Activated naive CD4-positive, alpha-beta T cell treated with anti-CD3 and anti-CD28 coated beads, Interleukin-2, amount 50 U/mL, for 72 hours (primary cell): ENCODE measurements at places on chromosomes 16 and 17.
A peak's percentile ranks its signal among the peaks of the same experiment; 100 is the strongest.

DNA sequence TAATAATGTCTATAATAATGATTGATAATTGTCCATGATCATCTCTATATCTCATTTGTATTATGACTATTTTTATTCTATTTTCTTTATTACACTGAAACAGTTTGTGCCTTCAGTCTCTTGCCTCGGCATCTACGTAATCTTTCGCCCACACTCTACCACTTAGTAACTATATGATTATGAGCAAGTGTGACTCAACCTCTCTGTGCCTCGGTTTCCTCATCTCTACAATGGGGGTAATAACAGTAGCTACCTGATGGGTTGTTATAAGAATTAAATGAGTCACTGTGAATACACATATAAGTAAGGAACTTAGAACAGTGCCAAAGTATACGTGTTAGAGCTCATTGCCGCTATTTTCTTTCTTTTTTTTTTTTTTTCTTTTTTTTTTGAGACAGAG is 3.7 kb upstream of the SLC16A11 start:
- DNase-seq = no peak

DNA sequence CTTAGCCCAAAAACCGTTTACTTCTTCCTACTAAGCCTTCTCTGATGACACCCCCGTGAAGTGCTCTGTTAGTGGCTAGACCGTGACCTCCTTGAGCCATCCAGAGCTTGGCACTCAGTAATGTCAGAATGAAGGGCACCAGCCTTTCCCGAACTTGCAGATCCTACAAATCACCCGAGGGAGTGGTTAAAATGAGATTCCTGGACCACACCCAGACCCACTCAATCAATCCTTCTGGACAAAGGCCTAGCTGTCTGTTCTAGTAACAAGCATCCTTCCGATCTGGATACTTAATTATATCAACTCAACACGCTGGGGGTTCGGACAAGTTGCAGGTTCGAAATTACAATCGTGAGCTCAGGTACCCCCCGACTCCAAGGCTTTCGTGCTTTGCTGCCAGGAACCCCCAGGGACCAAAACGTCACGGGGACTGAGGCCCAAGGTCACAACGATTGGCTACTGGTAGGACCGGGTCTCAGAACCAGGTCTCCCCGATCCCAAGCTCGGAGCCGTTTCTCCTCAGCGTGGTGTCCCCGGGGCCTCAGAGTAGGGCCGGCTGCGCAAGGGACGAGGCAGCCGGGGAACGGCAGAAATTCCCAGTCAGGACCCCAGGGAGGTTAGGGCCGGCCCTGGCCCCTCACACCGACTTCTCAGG is 527 bp downstream of the CIAPIN1 start:
- no peak for DNase-seq

DNA sequence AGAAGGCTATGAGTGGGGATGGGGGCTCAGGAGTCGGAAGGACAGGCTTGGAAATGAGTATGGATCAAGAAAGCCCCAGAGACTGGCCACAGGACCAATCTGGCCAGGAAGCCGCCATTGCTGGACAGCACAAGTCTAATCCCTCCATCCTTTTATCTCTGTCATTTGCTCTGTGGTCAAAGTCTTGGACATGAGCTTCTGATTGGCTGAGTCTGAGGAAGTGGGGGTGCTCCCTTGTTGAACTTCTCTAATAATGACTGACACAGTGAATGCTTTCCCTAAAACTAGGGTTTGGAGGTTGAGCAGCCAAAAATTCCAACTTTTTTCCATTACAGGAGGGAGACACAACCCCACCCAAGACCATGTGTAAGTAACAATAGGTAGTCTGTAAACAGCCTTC is 97.4 kb downstream of the MARF1 start:
- no peak for DNase-seq

- DNase-seq = no peak
Measured at GRCh38 chr17:66562119-66562518, 259.7 kb downstream of the PRKCA start.

DNA sequence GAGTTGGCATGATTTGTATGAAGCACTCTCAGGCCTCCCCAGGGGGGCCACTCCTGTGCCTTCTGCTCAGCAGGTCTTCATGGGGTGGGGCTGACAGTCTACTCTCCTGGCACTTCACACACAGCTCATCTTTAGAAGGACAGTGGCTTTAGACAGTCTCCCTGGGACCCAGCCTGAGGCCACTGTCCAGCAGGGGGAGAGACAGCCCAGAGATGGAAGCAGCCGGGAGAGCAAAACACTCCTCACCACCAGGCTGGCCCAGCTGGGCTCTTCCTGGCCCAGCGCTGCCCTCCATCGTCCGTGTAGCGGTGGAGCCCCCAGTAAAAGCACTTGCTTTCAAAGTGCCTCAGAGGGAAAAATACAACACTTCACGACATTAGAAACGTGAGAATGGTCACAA is 62.0 kb upstream of the CRHR1 start:
- DNase-seq = no peak

DNA sequence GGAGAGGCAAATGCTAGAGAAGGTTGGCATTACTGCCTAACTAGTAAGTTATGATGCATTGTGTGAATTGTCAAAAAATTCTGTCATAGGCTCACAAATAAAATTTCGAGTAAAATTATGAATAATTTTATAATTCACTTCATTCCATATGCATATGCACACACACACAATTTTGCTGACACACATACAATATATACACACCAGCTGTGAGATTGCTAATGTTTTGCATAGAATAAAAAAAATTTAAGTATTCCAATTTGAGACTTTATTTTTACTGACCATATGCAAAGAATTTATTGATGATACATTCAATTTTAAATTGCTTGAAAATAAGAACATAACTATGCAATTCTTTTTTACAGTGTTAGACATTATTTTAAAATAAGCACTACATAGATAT is 6.8 kb upstream of the TMEM100 start:
- no peak for DNase-seq

GRCh38 chr16:35734728-35735402 is 2275.5 kb downstream of the TP53TG3F start:
- DNase-seq = no peak

- DNase-seq = no peak
Measured at GRCh38 chr17:29611351-29612093, 11.2 kb downstream of the CORO6 start.

GRCh38 chr17:78675836-78676235 is 98.6 kb upstream of the DNAH17 start:
- DNase-seq = no peak

DNA sequence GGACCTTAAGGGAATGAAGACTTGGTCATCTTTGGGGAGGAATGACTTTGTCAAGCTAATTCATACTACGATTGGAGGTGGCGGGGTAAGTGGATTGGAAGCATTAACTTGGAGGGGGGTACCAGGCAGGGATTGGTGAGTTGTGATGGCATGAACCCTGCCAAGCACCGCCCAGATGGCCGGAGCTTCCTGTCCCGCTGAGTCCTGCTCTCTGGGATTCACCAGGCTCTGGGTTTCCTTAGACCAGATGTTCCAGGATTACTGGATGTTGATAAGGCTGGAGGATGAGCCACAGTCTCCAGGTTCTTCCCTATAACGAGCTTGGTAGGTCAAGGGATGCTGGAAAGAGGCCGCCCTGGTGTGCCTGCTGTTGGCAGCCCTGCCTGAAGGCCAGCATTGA is 154.9 kb downstream of the SDK2 start:
- no peak for DNase-seq

DNA sequence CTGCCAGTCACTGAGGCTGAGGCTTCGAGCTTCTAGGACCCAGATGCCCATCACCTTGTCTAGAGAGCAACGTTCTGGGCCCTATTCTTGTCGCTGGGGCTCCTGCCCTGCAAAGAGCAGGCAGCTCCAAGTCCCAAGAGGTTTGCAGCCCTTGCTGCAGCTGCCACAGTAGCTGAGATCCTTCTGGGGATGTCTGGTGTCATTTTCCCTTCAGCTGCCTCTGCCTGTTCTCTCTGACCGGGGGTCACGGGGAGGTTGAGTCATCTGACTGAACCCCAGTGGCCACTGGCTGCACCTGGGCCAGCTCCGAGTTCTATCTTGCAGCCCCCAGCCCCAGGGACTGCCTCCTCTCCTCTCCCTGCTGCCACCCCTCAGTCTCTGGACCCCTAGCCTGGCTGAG is 4.9 kb downstream of the WSCD1 start:
- DNase-seq = no peak

- no peak for DNase-seq
Measured at GRCh38 chr16:49020436-49020835, 261.2 kb downstream of the CBLN1 start.

GRCh38 chr17:42774066-42774745 is 957 bp downstream of the VPS25 start:
- no peak for DNase-seq

DNA sequence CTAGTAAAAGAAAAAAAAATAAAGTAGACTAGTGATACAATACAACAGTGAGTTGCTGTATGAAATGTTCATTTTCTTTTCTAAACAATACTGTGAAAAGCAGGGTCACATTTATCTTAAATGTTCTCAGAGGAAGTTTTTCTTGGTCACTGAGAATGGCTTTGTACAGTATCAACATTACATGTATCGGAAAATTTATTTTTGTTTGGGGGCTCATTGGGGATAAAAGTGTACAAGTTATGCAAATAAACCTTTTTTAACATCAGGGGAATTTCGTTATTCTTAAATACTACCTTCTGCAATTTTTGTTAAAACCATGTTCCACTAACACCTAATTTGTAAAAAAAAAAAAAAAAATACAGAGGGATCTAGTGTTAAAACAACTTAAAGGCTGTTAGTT is 8.7 kb upstream of the ZNF594 start:
- DNase-seq = no peak

DNA sequence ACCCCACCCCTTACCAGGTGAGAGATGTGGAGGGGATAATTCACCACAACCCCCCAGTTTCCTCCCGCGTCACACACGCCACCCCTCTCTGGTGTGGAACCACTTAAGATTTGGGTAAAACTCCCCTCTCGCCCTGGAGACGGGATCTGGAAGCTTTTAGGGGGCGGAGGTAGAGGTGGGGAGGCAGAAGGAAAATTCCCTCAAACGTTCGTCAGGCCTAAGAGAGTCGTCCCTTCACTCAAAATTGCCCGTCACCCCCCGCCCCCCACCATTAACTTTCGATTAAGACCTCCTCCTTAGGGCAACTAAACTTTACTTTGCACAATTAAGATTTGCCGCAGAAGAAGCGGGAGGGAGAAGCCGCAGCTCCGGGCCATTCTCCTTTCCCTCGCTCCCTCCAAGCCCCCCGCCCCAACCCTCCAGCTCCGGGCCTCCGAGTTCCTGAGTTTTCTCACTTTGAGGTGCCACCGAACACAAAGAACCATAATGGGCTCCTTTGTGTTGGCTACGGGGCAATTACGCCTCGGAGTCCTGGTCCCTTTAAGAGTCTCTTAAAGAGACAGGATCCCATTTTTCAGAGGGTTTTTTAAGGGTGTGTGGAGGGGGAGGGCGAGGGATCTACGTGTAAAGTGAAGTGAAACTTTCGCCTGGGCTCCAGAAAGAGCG is 985 bp upstream of the FZD2 start:
- DNase-seq = peak; percentile 10

DNA sequence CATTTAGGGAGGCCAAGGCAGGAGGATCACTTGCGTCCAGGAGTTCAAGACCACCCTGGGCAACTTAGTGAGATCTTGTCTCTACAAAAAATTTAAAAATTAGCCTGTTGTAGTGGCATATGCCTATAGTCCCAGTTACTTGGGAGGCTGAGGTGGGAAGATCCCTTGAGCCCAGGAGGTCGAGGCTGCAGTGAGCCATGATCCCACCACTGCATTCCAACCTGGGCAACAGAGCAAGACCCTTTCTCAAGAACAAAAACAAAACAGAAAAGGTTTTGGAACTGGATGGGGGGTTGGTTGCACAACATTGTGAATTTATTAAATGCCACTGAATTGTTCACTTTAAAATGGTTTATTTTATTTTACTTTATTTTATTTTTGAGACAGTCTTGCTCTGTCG is 21.2 kb downstream of the PLXDC1 start:
- no peak for DNase-seq

DNA sequence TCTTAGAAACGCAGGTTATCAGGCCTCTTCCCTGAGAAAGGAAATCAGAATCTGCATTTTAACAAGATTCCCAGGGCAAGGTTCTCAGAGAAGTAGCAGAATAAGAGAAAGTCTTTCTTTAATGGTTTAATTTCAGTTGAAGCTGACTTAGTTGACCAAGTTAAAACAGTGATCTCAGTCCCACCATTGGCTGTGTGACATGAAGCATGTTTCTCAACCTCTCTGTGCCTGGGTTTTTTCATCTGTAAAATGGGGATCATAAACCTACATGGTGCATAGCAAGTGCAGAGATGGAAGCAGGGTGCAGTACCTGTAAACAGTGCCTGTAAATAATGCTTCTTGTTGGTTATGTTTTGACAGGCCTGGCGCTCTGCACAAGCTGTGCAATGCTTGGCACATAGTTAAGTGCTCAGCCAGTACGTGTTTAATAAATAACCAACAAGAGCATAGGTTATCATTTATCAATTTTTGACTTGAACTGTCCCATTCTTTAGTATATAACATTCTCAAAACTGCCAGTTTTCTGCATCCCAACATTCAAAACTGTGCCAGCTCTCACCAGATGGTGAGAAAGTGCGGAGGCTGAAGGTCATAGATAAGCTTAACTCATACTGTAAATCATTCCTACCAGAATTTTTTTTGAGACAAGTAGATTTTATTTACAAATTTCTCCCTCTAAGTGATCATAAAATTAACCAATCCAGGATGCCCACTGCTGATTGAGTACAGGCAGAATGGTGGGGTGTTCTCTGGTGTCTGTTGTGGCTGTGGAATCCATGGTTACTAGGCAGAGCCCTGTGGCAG is 6.9 kb downstream of the C17orf67 start:
- no peak for DNase-seq

DNA sequence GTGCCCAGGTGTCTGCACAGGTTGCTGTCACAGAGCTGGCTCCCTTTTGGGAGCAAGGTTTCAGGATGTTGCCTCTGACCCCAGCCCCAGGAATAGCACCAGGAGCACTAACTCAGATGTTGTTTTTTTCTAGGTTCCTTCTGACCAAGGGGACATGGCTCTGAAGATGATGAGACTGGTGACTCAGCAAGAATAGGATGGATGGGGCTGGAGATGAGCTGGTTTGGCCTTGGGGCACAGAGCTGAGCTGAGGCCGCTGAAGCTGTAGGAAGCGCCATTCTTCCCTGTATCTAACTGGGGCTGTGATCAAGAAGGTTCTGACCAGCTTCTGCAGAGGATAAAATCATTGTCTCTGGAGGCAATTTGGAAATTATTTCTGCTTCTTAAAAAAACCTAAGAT is 28.1 kb downstream of the SCPEP1 start:
- DNase-seq = no peak

GRCh38 chr16:1551166-1551565 is 17.7 kb downstream of the TMEM204 start:
- DNase-seq = no peak
